Hindlimb muscle (tissue), 1 donor: ENCODE measurements at places on chromosomes 2 and 18.

GRCh38 chr2:84865181-84865783, 15.6 kb downstream of the TRABD2A start:
- DNase-seq, result no peak

GRCh38 chr2:21498016-21498415, 374.2 kb downstream of the TDRD15 start:
- DNase-seq, result peak; percentile 12

GRCh38 chr2:127573771-127574170, 38.3 kb downstream of the MYO7B start:
- no peak for DNase-seq

GRCh38 chr2:227862741-227863588, 8.5 kb upstream of the DAW1 start:
- DNase-seq, result no peak

GRCh38 chr2:147698166-147698565, 146.7 kb upstream of the ACVR2A start:
- DNase-seq, result no peak

DNA sequence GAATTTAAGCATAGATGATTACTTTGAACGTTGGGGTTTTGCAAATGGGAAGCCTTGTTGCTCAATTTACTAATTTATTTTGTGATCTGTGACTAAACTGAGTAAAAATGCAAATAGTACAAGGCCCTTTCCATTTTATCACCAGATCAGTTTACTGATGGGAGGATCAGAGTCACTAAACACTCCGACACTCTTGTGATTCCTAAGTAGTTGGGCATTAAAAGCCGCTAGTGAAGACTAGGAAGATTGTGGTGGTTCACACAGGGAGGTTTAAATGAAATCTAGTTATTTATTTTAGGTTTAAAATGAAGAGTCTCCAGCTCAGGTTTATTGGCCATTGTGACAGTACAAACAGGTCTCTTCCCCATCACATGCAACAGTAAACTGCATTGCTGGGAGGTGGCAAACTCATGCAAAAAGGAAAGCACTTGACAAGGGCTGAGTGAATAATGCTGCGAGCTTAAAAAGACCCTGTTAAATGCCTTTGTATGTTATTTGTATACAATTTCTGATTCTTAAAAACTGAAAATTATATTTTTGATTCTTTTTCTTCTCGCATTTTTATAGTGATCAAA, 394.8 kb upstream of the FANCL start:
- no peak for DNase-seq
